ENCODE measurements at places on chromosomes 12 and 14.

- DNase-seq = no peak
Observed at GRCh38 chr14:61145903-61146481, 135.1 kb downstream of the TMEM30B start.

DNA sequence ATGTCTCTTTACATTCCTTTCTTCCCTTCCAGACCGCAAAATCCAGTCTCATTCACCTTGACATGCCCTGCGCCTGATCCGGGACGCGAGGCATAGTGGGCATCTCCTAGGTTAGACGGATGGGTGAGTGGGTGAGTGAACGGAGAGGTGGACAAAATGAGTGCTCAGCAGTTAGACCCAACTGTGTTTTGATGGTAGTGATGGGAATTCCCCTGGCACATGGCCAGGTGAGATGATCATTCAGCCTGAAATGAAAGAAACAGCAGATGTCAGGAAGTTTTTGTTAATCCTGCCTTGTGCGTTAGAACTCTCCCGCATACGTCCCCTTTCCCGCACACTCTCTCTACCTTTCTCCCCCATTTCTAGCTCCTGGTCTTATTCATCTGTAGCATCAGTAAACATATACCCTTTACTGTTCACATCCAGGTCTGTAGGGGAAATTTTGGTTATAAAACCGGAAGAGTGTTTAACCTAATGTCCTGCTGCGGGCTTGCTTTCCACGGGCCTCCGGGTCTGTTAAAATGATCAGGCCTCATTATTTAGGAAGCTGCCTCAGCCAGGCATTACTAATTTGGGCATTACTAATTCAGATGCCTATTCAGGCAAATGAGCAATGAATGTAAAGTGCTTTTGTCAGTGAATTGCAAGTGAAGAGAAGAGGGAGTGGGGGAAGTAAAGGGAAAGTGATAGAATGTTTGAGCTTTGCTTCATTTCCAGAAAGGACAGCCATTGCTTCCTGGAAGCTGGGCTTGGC lies 172.8 kb downstream of the ETV6 start:
- peak; percentile 44 for DNase-seq

- no peak for DNase-seq
Observed at GRCh38 chr14:76647697-76648298, 113.5 kb upstream of the VASH1 start.

GRCh38 chr12:107469011-107469410 lies 216.6 kb upstream of the PWP1 start:
- DNase-seq = no peak

- DNase-seq = no peak
Observed at GRCh38 chr12:90099288-90099687, 390.6 kb upstream of the ATP2B1 start.

DNA sequence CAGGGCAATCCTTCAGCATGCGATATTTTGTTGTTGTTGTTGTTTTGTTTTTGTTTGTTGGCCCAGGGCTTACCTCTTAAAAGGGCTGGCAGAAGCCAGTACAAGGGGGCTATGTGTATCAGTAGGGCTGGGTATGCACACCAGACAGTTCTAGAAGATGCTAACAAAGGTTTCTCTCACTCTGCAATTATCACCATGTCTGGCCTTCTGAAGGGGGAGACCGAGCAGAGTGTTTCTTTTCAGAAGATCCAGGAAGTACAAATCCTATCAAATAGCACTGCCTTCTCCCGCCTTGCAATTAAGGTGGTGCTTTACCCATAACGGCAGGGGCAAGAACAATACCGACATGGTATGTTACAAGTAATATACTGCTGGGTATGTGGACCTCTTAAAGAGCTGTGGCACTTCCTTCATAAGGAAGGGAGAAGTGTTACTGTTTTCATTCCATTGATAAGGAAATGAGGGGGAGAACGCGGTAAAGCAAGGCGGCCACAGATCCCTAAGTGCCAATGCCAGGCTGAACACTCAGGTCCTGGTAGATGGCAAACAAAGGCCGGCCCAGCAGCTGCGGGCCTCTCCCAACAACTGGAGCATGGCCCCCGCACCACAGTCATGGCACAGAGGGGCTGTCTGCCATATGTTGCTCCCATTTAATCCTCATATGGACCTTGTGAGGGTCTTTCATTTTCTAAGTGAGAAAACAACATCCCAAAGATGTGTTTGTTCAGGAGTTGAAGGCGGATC lies 19.2 kb upstream of the CACNA2D4 start:
- no peak for DNase-seq

GRCh38 chr12:2177751-2178150 lies 125.0 kb downstream of the CACNA1C start:
- no peak for DNase-seq

GRCh38 chr12:94263011-94263811 lies 114.8 kb downstream of the PLXNC1 start:
- peak; percentile 29 for DNase-seq

DNA sequence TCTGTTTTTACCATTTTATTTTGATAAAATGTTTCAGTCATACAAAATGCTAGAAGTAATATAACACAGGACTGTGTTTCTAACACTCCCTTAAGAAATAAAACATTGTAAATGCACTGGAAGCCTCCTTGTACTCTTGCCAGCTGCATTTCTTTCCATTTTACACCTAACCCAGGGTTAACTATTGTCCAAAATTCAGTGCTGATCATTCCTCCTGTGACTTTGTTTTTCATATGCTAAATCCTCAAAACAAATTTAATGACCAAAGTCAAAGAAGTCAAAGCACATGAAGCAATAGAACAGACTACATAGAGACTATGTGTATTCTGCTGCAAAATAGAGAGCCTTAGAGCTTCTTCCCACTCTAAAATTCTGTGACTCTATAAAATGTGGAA lies 420.3 kb upstream of the PRICKLE1 start:
- no peak for DNase-seq

GRCh38 chr12:124323771-124324530 lies 29.1 kb downstream of the RFLNA start:
- peak; percentile 11 for DNase-seq

GRCh38 chr14:35822501-35822900 lies 3.6 kb upstream of the BRMS1L start:
- DNase-seq = no peak

GRCh38 chr14:37588956-37589714 lies 5.9 kb downstream of the FOXA1 start:
- DNase-seq = no peak

DNA sequence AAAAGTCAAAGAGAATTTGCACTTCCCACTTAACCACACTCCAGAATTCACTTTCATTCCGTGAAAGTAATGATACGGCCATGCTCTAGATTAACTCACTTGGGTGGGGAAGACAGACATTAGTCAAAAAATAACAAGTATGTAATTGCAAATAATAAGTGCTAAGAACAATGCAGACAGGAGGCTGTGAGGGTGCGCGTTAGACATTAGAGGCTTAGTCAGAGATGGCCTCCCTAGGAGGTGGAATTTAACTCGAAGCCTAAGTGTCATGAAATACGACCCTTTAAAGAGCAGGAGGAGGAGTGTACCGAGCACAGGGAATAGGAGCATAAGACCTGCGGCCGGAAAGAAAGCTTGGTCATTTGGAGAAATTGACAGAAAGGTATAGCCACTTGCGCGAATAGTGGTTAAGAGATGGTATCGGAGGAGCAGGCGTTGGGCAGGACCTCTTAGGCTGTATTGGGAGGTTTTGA lies 628 bp downstream of the SNRPF start:
- no peak for DNase-seq

GRCh38 chr14:104917993-104918392 lies 6.7 kb upstream of the PLD4 start:
- DNase-seq = no peak

- no peak for DNase-seq
Observed at GRCh38 chr14:54489318-54489683, 521 bp upstream of the GMFB start.

- DNase-seq = no peak
Observed at GRCh38 chr12:57128519-57129247, 400 bp downstream of the LRP1 start.

DNA sequence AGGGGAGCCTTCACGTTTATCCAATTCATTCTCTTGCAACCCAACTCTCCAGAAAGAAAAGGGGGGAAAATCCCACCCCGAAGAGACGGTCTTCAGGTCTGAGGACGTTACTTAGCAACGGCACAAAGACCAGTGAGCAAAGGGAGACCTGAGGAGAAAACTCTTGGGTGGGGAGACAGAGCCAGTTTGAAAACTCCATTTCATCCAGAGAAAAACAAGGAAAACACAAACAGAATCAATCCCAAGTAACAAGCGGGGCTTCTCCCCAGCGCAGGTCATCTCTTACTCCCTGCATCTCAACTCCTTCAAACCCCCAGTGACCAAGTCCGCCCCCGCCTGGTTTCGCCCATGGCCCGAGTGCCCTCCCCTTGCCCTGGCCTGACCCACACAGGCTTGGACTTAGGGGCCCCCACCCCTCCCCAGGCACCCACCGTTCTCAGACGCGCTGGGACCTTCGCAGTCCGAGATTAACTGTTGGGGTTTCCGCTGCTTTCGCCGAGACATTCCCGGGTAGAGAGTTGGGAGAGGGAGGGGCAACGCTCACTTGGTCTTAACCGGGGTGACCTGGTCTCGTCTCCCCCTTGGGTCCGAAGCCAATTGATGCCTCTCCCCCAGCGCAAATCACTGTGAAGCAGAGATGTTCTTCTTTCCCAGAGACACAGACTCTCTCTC lies 10.4 kb upstream of the SALL2 start:
- no peak for DNase-seq

- no peak for DNase-seq
Observed at GRCh38 chr12:12964255-12964654, 12.3 kb upstream of the GPRC5D start.

Data from CD8-positive, alpha-beta T cell (primary cell).